ENCODE measurements at places on chromosomes 6 and 20. TPM values are rescaled to one million over a fixed set of nuclear protein-coding genes. Genes with fewer than 3 reads are reported as not detected.

MYO6 gene
- total RNA-seq, result 59.7 TPM

SCRT2 gene
- total RNA-seq, result not detected

GRCh38 chr6:25950297-25950696, 12.3 kb upstream of the TRIM38 start:
- DNase-seq, result no peak

DNA sequence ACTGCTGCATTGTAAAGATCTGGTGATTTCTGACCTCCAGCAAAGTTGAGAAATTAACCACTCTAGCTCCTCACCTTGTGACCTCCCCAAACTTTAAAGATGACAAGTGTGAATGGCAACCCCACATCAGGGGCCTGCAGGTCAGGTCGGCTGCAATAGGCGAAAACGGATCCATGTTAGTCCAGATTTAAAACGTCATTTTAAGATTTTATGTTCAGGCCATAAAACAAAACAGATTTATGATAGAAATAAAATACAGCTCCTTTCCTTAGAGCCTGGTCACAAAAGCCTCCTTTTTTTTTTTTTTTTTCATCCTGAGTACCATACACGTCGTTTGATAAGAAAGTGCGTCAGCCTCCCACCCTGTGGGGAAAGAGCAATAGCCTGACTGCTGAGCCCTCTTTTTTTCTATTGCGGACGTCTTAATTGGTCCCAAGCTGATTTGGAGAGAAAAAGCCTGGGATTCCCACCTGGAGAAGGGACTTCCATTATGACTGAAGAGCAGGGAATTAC, 519.2 kb upstream of the NOX3 start:
- DNase-seq, result no peak

SLC17A1 gene
- not detected for total RNA-seq

Measured in mucosa of descending colon (tissue), 3 donors.